GF-D8 (cell line): ENCODE measurements at places on chromosomes 5 and 9.

- DNase-seq = no peak
These were observed 20.9 kb downstream of the RFK start for GRCh38 chr9:76373173-76373783.

- peak; percentile 50 for DNase-seq
These were observed 11.2 kb downstream of the ROPN1L start for GRCh38 chr5:10452768-10453331.

DNA sequence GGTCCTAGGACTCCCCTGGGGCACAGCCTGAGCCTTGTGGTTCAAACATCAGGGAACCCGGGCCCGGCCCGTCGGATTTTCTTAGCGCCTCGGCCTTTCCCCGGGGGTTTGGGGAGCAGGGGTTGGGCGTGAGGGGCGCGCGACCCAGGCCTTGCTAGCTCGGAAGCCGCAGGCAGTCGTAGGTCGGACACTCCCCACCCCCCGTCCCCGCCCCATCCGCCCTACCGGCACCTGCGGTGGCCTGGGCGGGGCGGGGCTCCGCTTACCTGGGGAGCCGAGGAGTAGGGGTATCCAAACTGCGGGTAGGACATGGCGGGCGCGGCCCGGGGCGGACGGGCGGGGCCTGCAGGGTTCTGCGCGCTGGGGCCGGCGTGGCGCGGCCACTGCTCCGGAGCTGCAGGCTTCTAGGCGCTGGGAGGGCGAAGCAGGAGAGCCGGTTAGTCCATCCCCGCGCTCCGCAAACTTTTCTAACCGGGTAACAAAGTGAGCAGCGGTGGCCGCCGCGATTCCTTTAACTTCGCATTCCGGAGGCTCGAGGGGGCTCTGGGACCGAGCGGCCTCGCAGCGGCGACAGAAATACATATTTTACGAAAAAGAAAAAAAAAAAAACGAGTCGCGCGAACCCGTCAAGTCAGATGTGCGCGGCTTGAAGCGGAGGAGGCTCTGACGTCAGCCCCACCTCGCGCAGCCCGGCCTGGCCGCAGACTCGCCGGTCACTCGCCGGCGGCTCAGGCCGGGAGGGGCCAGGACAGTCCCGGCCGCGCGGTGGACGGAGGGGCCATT lies at the start of gene IRX4:
IRX4 (minus strand) TSS at position 589 of the 783 bp plus-strand sequence; CDS start at position 311, 278 bp downstream.
- no peak for DNase-seq

DNA sequence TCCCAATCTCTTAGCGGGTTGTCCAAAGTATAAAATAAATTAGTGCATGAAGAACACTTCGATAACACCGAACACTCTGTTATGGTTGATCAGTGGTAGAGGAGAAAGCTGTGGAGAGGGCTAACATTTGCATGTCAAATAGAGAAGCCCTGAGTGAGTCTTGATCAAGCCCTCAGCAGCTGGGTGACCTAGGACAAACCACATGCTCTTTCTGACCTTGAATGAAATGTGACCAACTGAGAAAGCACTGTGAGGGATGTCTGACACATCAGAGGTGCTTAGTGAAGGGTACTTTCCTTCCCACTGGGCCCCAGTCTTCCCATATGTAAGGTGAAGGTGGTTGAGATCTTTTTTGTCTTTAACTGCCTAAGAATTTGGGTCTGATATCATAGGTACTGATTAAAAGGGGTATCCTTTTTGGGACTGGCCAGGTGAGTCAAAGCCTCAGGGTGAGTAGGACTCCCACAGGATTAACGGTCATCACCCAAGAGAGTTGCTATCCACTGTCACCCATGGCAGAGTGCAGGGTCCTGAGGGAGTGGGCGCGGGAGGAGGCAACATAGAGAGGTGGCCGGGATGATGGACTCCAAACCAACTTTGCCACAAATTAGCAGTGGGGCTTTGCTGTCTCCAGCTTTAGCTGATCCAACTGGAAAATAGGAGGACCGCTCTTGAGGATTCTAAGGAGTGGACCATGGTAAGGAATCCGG lies 53.5 kb downstream of the KIF4B start:
- no peak for DNase-seq

DNA sequence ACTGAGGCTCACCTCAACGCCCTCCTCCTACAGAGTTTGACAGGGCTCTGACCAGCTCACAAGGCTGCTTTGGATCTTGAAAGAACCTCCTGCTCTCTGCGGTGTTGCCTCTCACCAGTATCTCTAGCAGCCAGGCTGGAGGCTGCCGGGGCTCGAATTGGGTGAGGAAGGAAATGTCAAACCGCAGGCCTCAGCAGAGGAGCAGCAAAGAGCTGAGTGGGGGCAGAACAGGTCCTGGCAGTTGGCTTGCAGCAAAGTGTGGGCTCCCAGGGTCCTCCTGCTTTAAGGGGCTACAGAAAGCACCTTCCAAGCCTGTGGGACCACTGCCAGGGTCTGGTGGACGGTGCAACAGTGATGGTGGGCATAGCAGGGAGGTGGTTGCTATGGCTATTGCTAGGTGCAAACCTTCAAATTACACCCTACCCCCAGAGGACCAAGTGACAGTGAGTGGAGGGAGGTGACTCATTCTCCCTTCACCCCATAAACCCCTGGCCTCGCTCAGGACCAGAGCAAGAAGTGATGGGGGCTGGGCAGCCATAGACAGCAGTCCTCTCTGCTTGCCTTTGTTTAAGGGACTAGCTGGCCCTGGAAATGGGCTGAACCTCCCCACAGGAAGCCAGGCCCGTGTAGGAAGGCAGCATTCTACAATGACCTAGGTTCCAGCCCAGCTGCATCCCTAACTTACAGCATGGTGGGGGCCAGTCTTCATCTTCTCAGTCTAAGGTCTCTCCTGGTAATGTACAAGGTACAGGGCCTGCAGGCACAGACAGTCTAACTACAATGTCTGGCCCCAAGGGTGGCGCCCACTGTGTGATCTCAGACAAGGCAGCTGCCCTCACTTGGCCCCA lies 18.7 kb downstream of the LCP2 start:
- DNase-seq = peak; percentile 96

DNA sequence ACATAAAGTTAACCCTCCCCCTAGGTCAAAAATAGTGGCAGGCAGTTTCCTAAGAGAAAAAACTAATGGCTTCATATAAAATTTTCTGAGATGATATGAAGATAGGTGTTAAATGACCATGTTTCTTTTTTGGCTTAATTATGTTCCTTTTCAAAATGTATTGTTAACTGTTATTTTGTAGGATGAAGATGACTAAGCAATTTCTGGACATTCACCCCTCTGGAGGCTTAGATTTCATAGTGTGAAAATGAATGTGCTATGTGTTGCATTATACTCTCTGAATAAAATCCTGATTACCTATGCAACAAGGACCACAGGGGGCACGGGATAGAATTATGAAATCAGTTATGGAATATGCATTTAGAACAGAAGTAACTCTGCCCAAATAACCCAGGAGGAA lies 233.5 kb downstream of the MRPS30 start:
- no peak for DNase-seq

GRCh38 chr5:115298811-115299210 lies 2.4 kb upstream of the CCDC112 start:
- no peak for DNase-seq

DNA sequence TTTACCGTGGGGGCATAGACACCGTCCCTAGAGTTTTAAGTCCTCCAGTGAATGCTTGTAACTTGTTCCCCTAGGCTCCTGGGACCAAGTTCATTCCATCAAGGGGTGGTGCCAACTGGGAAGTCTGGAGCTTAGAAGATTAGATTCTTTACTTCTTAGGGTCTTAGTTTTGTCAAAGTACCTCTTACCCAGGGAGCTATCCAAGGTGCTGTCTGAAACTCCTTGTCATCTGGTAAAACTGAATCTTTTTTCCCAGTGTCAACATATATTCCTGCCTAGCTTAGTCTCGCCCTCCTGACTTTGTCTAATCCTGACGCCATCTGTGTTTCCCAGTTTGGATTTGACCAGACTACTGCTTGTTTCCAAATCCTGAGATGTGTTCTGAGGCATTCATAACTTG lies 41.6 kb downstream of the MAMDC2 start:
- DNase-seq = no peak

DNA sequence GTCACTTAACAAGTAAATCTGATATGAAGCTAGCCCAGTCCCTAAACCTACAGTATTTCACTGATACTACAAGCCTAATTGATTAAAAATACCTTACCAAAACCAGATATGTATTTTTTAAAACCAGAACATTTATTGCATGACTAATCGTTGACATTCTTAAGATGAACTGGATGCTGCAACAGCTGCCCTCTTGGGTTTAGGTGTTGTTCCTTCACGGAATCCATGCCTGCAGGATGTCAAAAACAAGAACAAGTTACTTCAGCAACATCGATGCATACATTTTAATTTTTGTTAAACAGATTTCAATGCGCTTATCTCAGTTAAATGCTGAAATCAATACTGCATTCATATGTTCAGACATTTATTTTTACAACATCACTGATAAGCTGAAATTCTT lies 2.7 kb downstream of the RPL37 start:
- DNase-seq = no peak

DNA sequence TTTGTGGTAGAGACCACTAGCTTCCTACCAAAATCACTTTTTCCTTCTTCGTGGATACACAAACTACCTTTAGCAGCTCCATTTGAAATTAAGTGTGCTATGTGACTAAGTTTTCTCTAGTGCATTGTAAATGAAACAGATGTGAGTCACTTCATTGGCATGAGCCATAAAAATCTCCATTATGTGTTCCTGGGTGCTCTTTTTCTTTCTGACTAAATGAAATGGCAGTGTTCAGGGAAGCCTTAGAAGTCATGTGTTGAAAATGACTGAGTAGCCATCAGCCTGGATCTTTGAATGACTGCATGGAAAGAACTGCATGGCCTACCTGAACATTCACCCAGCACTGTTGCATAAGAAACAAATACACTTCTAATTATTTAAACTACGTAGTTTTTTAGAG lies 107.9 kb downstream of the NDUFAF2 start:
- DNase-seq = no peak

DNA sequence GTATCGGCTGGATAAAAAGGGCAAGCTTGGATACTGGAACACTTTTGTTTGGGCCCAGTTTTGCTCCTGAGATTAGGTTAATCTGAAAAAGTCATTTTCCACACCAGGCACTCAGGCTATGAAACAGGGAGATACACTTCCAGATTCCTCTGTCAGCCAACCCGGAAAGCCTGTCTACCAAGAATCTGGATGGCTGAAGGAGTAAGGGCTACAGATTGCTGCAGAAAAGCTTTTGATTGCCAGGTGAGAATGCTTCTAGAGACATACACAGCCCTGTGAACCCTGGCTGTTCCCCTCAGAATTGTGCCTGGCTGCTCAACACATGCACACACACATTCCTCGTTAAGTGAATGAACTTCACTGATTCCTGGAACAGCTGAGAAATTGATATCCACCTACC lies 114.4 kb downstream of the PSD2 start:
- no peak for DNase-seq

- no peak for DNase-seq
These were observed 35.3 kb downstream of the CPEB4 start for GRCh38 chr5:173923218-173924095.

DNA sequence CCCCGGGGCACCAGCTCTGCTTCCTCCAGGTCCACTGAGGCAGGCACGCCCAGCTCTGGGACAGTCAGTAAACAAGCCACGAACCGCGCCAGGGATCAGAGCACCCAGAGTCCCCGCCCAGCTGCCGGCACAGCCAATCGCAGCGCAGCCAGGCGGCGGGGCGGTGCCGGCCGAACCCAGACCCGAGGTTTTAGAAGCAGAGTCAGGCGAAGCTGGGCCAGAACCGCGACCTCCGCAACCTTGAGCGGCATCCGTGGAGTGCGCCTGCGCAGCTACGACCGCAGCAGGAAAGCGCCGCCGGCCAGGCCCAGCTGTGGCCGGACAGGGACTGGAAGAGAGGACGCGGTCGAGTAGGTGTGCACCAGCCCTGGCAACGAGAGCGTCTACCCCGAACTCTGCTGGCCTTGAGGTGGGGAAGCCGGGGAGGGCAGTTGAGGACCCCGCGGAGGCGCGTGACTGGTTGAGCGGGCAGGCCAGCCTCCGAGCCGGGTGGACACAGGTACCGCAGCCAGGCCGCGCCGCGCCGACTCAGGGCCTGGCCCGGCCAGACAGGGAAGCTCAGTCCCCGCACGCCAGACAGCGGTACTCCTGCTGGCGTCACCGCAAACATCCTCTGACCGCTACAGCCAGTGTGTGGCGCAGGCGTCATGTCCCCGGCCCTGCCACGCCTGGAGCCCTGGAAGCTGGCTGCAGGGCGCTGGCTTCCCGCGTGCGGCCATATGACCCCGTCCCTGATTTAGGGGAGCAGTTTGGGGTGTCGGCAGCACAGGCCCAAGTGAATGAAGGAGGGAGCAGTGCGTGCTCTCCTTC lies at the start of gene CTSL:
CTSL (plus strand) TSS at position 220 of the 810 bp plus-strand sequence. CDS start 1,485 bp downstream, outside the sequence.
- DNase-seq = no peak

DNA sequence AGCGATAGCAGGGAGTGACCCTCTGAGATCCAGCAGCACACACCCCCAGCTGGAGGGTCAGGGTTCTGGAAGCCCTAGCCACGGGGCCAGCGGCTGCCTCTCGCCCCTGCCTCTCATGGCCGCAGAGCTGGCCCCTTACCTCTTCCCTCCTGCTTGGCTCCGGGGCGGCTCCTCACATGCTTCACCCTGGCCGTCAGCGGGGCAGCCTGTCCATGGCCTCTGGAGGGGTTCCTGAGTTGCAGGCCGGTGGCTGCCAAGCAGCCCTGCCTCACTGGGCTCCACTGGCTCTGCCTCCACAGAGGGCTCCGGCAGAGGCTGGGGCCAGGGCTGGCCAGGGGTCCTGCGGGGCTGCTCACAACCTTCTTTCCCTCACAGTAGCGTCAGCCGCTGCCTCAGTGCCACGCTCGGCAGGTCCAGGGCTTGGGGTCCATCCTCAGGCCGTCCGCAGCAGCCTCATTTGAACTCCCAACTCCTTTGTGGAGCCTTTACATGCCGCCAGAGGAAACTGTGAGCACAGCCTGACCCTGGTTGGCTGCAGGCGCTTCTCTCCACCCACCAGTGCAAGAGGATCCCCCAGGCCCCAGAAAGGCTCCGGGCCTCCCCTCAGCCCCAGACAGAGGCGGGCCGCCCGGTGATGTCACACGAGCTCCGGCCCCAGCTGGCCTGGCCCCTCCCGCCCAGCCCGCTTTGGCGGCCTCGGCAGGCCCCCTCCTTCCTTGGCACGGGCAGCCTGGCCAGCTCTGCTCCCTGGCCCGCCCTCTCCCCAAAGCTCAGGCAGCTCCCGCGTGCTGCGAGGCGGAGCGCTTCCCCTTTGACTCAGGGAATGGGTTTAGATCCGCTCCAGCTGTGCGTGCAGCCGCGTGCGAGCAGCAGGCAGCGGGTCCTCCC lies at the start of gene ANGPTL2:
ANGPTL2 (minus strand) TSS at position 460 of the 888 bp plus-strand sequence. CDS start 13,904 bp downstream, outside the sequence.
- no peak for DNase-seq

- DNase-seq = no peak
These were observed 48.4 kb downstream of the IRX2 start for GRCh38 chr5:2703041-2703440.

GRCh38 chr5:137619191-137619870 lies 116.6 kb downstream of the KLHL3 start:
- DNase-seq = no peak
